ENCODE measurements at places on chromosomes 5 and 9.

DNA sequence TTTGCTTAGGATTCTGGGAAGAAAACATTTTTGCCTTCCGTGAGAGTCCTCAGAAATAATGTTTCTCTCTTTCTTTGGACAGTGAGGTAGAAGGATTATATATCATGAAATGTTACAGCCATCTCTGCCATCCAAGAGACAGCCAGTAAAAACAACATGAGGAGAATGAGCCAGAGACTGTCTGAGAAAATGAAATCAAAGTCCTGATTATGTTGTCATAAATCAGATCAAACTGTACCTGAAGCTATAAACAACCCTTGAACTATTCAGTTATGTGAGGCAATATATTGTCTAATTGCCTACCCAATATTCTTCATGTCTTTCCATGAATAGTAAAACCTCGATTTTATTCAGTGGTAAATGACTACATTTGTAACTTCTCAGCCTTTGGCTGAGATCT, 9.2 kb upstream of the HTR4 start:
- DNase-seq = no peak

DNA sequence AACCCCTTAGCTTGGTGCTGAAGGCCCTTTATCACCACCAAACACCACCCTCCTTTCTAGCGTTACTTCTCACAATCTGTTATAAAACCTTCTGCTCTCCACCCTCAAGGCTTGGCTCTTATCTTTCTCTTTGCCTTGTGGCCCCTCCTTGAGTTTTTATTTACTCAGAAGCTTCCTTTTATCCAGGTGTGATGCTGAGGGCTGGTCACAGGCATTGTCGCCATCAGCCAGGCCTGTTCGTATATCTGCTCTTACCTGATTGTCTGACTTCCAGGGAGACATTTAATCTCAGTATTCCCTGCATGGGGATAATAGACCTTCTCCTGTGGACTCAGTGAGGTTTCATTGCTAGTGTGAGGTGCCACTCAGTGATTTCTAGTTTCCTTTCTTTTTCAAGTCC, 34.2 kb downstream of the MEGF10 start:
- DNase-seq = no peak

GRCh38 chr5:75513841-75514240, 2.1 kb downstream of the POLK start:
- DNase-seq = no peak

- DNase-seq = no peak
These were observed 68.7 kb downstream of the DENND1A start for GRCh38 chr9:123861086-123861755.

All from NCI-H524 (cell line).